T-helper 17 cell (primary cell): ENCODE measurements at places on chromosomes 7 and 10. TPM values are rescaled to one million over a fixed set of nuclear protein-coding genes. Genes with fewer than 3 reads are reported as not detected.

The FBXL13 gene
- 1.4 TPM for total RNA-seq

The SNX10 gene
- 12.4 TPM for total RNA-seq

DNA sequence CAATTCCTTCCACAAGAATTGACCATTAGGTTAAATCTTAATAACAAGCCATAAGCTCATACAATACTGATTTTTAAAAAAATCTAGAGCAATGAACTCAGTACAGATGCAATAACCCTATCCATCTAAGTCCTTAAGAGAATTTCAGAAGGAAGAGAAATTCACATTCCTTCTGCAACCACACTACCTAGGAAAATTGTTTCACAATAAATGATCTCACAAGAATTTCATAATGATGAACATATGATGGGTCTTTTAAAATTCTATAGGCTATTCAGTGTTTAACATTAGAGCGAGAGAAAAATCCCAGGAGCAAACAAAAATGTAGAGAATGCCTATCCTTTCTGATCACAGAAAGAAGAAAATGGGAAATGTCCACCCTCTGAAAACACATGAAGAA, 70.0 kb upstream of the MAGI2 start:
- H3K4me1 ChIP-seq, result no peaks in the 10 kb centered on the region
- no peak overlapping the region for H3K27ac ChIP-seq
- no peaks in the 10 kb centered on the region for H3K36me3 ChIP-seq
- H3K27me3 ChIP-seq, result no peaks in the 10 kb centered on the region
- DNase-seq, result no peak
- no peak overlapping the region for H3K4me3 ChIP-seq

DNA sequence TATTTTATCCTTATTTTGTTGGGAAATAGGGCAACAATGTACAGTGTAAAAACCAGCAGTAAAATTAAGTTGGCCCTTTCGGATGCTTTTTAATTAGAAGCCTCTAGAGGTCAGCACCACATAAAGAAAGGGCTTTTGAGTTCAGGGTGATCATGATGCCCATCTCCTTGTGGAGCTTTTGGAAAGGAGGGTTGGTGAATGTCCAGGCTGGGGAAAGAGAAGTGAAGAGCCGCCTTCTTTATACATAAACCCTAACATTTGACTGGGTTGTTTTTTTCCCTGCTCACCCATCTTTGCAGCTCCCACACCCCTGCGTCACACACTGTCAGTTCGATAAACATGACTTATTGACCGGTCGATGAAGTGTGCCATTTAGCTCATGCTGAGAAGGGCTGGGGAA, 29.8 kb downstream of the MTURN start:
- H3K4me3 ChIP-seq, result no peak overlapping the region
- H3K36me3 ChIP-seq, result peaks cover 7% of the 10 kb centered on the region
- H3K4me1 ChIP-seq, result peaks cover 22% of the 10 kb centered on the region
- H3K27me3 ChIP-seq, result peaks cover 8% of the 10 kb centered on the region

GRCh38 chr7:79132844-79133451, 320.5 kb downstream of the MAGI2 start:
- no peaks in the 10 kb centered on the region for H3K27me3 ChIP-seq
- DNase-seq, result no peak
- no peak overlapping the region for H3K4me3 ChIP-seq
- no peak overlapping the region for H3K27ac ChIP-seq
- no peaks in the 10 kb centered on the region for H3K4me1 ChIP-seq

DNA sequence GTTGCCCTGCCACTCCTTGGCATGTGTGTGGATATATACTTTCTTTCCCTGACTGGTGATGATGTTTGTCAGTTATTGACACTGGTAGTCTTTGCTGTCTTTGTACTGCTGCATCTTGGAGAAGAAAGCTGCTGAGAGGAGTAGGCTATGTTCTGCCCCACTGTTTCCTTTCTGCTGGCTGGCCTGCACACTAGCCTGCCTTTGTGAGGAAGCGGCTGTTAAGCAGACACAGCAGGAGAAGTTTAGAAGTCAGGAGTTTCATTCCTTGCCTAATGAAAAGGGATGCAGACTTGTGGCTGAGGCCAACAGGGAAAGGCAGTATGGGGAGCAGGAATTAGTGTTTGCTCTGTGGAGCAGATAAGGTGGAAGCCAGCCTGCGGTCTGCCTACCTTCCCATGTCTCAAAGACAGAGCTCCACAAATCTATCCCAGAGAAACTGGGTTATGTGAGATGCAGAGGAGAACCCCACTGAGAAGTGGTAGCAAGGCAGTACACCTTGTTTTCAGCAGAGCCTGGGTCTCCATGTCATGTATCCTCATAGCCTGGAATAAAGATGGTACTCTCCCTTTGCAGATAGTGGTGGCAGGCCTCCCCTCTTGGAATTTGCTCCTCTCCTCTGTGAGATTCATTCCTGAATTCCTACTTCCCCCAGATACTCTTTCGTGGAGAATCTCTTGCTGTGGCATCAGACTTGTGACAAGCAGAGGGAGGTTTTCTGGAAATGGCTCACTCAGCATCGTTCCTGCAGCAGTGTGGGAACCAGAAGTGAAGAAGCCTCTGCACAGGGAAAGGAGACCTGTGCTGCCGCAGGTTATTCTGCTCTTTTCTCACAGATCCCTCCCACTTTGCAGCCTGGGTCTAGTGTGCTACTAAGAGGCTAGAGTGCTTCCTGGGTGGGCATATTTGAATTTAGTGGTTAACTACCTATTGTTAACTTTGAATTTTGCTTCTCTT, 130.2 kb downstream of the LRRC4 start:
- peaks cover 32% of the 10 kb centered on the region for H3K4me1 ChIP-seq
- no peaks in the 10 kb centered on the region for H3K27me3 ChIP-seq
- no peak overlapping the region for H3K27ac ChIP-seq
- no peak for DNase-seq

- peaks cover 14% of the 10 kb centered on the region for H3K27me3 ChIP-seq
- H3K27ac ChIP-seq, result no peak overlapping the region
- no peak for DNase-seq
- H3K36me3 ChIP-seq, result no peaks in the 10 kb centered on the region
- H3K4me3 ChIP-seq, result no peak overlapping the region
Measured at GRCh38 chr7:22435105-22435504, 64.9 kb downstream of the STEAP1B start.

The DENND2A gene
- total RNA-seq, result not detected

DNA sequence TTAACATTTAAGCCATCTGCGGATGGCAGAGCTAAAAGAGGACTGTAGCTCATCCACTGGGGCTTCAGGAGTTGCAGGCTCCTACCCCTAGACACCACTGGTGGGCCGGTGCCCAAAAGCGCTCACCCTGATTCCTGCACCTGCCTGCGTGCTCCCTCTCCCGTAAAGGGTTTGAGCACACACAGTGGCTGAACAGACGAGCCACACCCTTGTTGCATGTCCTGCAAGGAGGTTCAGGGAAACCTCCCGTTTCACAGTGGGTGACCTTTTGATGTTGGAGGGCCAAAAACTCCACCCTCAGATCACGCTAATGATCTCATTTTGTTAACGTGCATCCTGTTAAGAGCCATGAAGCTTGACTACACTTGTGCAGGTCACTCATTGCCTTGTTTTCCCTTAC, 37.9 kb downstream of the SYPL1 start:
- H3K27me3 ChIP-seq, result no peaks in the 10 kb centered on the region
- no peak for DNase-seq
- H3K36me3 ChIP-seq, result no peaks in the 10 kb centered on the region
- peaks cover 38% of the 10 kb centered on the region for H3K4me1 ChIP-seq

GRCh38 chr10:21746118-21746517, 212.1 kb downstream of the MLLT10 start:
- peaks cover 15% of the 10 kb centered on the region for H3K4me1 ChIP-seq
- no peak for DNase-seq
- H3K4me3 ChIP-seq, result peak overlapping the region; percentile 56

The PRR15 gene
- total RNA-seq, result not detected

GRCh38 chr10:60262647-60263126, 127.0 kb downstream of the ANK3 start:
- peaks cover 26% of the 10 kb centered on the region for H3K4me1 ChIP-seq
- H3K27ac ChIP-seq, result no peak overlapping the region
- H3K27me3 ChIP-seq, result no peaks in the 10 kb centered on the region
- H3K36me3 ChIP-seq, result peaks cover 12% of the 10 kb centered on the region

DNA sequence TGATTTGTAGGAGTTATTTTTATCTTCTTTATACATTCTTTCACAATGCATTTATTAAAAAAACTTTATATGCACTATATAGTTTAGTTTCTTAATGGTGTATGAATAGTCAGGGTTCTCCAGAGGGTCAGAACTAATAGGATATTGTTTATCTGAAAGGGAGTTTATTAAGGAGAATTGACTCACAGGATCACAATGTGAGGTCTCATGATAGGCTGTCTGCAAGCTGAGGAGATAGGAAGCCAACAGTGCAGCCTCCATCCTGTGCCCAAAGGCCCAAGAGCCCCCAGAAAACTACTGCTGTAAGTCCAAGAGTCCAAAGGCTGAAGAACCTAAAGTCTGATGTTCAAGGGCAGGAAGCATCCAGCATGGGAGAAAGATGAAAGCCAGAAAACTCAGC, 192.8 kb upstream of the AHR start:
- peaks cover 2% of the 10 kb centered on the region for H3K36me3 ChIP-seq
- H3K4me1 ChIP-seq, result no peaks in the 10 kb centered on the region
- no peak overlapping the region for H3K27ac ChIP-seq

The ZP3 gene
- 9.9 TPM for total RNA-seq

The PTPRE gene
- total RNA-seq, result 45.3 TPM

GRCh38 chr7:84060760-84061261, 133.8 kb downstream of the SEMA3A start:
- no peaks in the 10 kb centered on the region for H3K27me3 ChIP-seq
- no peak overlapping the region for H3K27ac ChIP-seq
- H3K36me3 ChIP-seq, result no peaks in the 10 kb centered on the region

DNA sequence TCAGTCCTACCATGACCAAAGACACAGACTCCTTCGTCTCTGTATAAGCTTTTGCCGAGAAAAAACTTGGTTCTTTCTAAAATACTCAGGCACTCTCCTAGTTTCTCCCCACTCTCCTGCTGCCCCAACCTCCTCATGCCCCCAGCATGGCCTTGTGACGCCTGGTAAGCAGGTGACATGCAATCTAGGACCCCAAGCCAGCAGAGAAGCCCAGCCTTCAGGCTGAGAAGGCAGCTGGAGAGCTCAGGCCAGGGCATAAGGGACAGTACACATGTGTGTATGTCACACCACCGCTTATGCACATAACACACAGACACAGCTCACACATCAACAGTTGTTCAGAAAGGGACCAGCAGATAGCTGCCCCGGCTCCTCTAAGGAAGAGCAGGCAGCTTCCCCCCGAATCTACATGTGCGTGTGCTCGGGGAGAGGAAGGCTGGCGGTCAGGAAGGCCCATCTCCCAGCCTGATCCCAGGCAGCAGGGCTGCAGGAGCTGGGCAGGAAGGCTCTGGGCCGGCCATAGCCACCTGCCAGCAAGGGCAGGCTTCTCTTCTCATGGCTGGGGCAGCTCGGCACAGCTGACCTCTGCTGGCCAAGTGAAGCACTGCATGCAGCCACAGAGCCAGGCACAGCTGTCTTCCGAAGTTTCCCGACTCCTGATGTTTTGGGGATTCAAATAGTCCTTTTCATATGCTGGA, 8.5 kb downstream of the DDX56 start:
- peaks cover 8% of the 10 kb centered on the region for H3K4me1 ChIP-seq
- no peak overlapping the region for H3K4me3 ChIP-seq
- no peaks in the 10 kb centered on the region for H3K27me3 ChIP-seq
- peaks cover 10% of the 10 kb centered on the region for H3K36me3 ChIP-seq
- DNase-seq, result peak; percentile 66

DNA sequence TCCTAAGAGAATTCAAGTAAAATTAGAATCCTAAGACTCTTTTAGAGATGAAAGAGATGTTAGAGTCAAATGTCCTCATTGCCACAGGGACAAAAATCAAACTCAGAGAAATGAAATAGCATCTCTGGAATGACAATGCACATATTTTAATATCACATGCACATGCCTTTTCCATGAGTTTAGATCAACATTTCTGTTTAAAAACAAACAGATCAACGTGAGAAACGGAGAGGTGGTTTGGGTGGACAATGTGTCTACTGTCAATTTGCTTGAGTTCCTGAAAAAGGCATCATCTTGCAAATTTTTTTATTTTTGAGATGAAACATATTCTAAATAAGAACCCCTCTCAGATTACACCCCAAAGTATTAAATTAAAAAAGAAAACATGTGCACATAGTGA, 130.0 kb downstream of the CHRM2 start:
- no peak overlapping the region for H3K4me3 ChIP-seq
- DNase-seq, result no peak
- H3K27me3 ChIP-seq, result no peaks in the 10 kb centered on the region
- H3K4me1 ChIP-seq, result no peaks in the 10 kb centered on the region
- no peak overlapping the region for H3K27ac ChIP-seq

DNA sequence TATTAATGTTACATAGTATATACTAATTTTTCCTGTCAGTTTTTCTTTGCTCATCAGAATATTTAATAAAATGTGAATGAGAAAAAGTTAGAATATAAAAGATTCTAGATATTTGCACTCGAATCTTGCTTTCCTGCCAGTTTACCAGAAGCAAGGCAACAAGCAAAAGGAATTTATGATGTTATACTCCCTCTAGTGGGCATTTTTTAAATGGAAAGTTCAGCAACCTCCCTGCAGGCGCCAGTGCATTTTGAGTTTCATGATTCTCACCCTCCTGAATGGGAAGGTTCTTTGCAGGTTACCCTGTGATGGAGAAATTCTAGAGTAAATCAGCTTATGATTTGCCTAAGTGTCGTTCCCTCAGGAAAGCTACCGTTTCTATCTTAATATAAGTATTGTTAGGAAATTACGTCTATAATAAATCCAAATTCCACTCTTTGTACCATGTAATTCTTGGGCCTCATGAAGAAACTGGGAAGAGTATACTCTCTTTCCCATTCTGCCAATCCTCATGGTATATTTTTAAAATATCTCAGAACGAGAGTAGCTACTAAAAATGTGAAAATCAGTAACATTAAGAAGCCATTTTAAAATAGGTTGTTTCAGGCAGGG, 350.0 kb downstream of the CRPPA start:
- H3K36me3 ChIP-seq, result no peaks in the 10 kb centered on the region
- no peaks in the 10 kb centered on the region for H3K4me1 ChIP-seq
- H3K4me3 ChIP-seq, result no peak overlapping the region
- DNase-seq, result no peak

- H3K36me3 ChIP-seq, result no peaks in the 10 kb centered on the region
- peaks cover 21% of the 10 kb centered on the region for H3K4me1 ChIP-seq
- peak overlapping the region; percentile 95 for H3K27ac ChIP-seq
- H3K4me3 ChIP-seq, result peak overlapping the region; percentile 96
- H3K27me3 ChIP-seq, result no peaks in the 10 kb centered on the region
- no peak for DNase-seq
Measured at GRCh38 chr10:73414230-73414945, 530 bp upstream of the ANXA7 start.
